ENCODE measurements at places on chromosomes 5 and 9. TPM values are rescaled to one million over a fixed set of nuclear protein-coding genes. Genes with fewer than 3 reads are reported as not detected.
A peak's percentile ranks its signal among the peaks of the same experiment; 100 is the strongest.

GRCh38 chr5:149434162-149435014 lies 55.3 kb upstream of the IL17B start:
- DNase-seq: peak; percentile 21

DNA sequence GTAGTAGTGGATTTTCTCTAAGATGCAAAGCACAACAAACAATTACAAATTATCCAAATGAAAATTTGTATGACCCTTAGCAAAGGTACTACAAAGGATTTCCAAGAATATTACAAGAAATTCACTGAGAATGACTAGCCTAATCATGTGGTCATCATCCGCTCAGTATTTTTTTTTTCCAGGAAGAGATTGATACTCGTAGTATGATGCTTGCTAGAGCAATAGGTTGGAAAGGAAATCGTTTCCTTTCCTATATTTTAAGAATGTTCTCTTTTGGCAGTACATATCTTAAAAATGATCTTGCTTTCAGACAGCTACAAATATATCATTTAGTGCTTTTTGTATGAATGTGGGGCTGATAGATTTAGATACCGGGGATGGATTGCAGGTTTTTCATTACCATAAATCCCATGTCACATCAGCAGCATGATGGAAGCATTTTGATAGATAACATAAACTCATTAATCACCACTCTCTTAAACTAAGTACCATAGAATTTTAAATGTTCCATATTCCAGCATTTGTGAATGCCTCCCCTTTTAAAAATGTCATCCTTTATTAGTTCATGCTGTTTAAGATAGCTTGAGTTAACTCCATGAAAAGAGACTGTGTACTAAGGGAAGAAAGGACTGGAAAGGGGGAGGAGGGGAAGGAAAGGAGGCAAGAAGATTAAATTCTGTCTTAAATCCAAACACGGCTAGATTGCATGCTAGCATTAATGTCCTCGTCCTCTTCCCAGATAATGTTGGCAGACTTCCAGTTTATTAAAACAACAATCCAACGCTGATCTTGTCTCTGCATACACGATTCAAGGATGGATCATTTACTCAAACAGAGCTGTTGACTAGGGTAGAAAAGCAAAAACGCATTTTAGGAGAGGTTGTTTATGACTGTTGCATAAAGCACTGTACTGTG lies 311.7 kb upstream of the ZNF608 start:
- no peak for DNase-seq

GRCh38 chr5:172837640-172838039 lies 3.6 kb downstream of the ERGIC1 start:
- DNase-seq: peak; percentile 22

DNA sequence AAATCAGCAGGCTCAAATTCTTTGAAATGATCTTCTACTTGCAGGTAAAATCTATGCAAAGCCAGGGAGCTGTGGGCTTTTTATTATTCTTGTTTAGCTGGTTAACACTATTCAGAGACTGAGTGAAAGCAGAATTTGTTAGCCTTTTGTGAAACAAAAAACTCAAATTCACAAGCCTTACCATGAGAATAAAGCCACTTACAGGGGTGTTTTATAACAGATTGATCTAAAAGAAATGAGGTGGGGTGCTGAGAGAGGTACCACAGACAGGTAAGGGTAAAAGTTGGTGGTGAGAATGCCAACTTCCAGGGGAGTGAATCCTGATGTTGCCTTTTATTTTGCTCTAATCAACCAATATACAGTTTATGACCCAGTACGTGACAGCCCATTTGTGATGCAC lies 1585.6 kb downstream of the EFNA5 start:
- no peak for DNase-seq

DNA sequence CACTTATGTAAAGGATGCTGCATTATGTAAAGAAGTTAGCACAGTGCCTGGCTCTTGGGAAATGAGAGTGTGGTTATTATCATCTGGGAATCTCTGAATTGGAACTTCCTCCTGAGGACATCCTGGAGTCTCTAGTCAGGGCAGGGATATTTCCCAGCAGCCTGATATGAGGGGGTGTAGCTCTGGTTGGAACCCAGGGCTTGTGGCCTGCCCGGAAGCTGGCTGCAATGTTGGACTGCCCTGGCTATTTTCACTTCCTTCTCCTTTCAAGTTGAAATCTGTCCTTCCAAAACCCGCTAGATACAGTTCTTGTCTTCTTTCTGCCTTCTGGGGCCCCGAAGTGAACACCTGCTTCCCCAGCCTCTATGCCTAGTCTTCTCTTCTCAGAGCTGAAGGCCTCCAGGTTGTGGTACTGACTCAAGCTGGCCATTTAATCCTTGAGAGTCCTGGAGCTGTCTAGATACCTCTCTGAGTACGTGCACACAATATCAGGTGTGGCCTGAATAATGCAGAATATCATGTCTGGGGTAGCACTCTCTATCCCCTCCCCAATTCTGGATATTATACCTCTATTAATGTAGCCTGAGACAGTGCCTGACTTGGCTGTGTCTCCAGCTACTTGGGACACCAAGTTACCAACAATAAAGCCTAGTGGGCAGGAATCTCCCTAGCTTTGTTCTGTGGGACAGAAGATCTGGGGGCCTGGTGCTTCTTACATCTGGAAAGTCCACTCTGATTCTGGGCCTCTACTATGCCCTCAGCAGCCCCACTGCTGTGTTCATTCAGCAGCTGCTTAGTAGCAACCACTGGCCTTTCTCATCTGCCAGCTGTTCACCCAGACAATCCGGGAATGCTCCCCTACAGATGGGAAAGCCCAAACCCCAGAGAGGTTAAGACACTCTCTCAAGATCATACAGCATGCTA lies 45.0 kb downstream of the SLC6A7 start:
- no peak for DNase-seq

Gene SIMC1
- 33.3 TPM for total RNA-seq

DNA sequence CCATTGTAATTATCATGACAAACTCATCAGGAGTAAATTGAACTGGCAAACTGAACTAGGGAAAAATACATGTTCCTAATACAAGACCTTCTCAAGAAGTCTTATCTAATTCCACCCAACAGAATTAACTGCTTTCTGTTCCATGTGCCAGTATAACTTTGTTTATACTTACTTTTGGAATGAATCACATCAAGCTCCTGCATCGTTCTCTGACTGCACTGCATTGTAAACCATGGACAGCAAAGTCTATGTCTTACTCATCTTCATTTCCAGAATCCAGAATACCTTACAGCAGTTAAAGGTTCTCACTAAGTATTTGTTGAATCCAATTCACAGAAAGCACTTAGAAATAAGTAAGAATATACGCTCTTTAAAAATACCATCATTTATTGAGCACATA lies 102.8 kb downstream of the PLK2 start:
- no peak for DNase-seq

- DNase-seq: no peak
Observed at GRCh38 chr5:78720997-78721396, 72.4 kb upstream of the LHFPL2 start.

DNA sequence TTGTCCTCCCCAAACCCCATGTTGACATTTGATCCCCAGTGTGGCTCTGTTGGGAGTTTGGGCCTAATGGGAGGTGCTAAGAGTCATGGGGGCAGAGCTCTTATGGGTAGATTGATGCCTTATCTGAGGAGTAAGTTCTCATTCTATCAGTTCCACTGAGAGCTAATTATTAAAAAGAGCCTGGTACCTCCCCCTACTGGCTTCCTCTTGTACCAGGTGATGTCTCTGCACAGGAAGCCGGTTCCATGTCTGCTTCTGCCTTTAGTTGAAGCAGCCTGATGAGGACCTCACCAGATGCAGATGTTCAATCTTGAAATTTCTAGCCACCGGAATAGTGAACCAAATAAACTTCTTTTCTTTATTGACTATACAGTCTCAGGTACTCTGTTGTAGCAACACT lies 10.8 kb downstream of the GABRB2 start:
- no peak for DNase-seq

DNA sequence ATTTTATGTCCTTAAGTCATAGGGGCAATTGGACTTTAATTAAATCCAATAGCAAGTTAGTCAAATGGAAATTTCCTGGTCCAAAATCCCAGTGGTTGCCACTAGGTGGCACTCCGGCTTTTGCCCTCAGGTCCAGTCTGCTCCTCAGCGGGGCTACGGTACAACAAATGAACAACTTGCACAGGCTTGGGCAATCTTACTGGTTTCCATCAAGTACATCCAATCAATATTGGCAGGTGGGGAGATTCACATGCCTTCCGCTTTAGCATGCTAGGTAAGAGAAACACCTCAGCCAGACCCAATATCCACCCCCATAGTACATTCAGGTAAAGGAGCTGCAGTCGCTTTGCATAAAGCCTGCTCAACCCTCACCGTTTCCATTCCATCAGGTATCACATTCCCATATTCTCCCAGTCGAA lies 6.3 kb upstream of the MXD3 start:
- peak; percentile 61 for DNase-seq

- DNase-seq: no peak
Observed at GRCh38 chr5:95304711-95305110, 19.8 kb upstream of the MCTP1 start.

DNA sequence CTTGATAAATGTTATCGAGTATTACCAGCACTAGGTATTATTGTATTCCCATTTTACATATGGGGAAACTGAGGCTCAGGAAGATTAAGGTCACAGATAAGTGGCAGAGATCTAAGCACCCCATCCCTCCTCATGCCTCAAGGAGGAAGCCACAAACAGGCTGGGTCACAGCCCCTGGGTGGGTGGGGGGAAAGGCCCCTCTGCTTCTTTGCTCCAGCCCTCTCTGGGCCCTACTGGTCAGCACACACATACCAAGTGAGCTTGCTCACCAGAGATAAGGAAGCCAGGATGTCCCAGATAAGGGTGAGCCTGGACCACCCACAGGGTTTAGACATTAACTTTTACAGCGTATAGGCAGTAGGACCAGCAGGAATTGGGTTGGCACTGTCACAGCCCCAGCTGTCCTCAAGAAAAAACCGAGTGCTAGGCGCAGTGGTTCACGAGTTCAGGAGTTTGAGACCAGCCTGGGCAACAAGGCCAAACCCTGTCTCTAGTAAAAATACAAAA lies 45.3 kb downstream of the STK10 start:
- DNase-seq: no peak

DNA sequence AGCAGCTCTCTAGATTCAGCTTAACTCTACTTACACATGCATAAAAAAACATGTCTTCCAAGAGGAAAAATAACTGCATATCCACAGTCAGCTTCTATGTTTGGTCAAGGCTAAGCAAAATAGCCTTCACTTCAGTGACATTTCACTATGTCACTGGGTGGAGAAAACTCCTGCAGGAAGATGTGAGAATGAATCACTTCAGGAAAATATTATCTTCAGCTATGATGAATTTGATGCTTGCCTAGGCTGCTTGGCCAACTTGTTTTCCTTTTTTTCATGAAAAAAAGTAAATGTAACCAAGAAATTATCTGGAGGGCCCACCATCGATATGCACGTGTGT lies 143.0 kb upstream of the ZNF608 start:
- DNase-seq: no peak

DNA sequence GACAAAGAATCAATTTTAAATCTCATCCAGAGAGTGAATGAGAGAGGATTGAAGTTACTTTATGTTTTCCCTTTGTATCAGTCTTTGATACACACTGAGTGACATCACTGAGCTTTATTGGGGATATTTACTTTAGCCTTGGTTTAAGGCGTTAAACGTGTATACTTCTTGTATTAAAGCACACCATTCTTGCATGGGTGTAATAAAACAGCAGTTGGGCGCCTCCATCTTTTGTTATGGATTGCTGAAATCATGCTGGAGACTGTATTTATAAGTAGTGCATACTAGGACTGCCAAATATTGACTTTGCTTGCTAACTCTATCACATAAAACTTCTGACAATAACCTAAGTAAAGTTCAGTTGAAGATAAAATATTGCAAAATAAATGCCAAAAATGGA lies 1755.8 kb upstream of the WWC1 start:
- DNase-seq: no peak

DNA sequence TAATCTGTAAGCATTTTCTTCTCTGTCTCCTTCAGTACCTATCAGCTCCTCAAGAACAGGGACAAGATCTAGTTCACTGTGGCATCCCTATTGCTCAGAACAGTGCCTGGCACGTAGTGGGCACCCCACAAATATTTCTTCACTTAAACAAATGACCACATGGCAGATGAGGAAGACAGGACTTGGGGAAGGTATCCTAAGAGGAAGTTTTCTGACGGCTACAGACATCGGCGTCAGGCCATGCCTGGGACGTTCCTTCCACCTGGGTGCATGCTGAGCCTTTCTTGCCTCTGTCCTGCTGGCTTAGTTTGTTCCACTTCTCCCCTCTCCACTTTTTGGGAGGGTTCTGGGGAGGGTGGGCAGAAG lies 60.2 kb downstream of the NEURL1B start:
- no peak for DNase-seq

DNA sequence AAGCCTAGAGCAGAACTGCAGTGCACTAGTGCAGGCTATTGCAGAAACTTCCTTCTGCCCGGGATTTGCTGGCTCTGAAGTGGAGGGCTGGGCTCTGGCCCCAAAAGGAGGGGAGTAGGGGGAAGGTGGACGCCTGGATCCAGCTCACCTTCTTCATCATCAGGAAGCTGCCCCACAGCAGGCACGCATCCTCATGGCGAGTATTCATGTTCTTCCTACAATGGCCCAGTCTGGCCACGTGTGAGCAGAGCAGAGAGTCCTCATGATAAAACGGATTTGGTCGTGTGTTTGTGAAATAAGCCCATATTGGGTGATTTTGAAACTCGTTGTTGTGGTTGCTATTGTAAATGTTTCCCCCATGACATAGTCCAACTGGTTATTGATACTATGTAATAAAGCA lies 8.2 kb upstream of the GLIPR2 start:
- DNase-seq: no peak

Gene IFNB1
- not detected for total RNA-seq

GRCh38 chr5:142973932-142974331 lies 203.8 kb downstream of the ARHGAP26 start:
- DNase-seq: no peak

DNA sequence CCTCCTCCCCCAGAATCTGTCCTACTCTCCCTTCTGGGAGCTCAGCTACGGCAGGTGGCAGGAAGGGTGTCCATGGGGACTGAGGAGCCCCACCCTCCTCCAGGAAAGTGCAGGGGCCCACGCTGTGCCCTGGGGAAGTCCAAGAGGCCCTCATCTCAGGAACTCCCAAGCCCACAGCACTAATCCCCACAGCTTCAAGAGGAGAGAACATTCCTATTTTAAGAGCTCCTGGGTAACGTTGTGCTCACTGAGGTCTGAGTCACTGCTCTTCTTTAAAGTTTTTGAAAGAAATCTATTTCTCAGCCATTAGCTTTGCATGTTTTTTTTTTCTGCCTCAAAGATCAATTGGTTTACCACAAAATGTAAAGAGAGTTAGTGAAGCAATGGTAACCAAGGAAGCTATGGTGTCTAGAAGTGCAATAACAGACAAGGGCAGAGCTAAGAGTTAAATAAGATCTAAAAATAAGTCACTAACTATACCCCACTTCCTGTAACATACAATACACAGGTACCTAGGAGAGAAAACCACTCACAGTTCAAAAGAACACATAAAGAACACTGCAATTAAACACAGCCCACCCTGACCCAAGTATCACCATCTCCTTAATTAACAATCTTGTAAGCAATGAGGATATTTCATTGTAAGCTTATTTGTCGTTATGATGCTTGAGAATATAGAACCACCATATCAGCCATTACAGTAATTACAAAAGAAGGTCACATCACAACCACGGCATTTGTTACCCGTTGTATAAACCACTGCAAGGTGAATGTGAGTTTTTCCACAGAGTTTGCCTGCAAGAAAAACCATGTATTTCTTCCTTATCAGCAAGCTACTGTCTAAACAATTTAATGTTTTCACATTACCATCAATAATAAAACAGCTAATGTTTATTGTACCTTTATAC lies 382.3 kb upstream of the SLC30A5 start:
- peak; percentile 10 for DNase-seq

Gene SPATA31D4
- not detected for total RNA-seq

GRCh38 chr5:59538750-59539121 lies 354.8 kb downstream of the PDE4D start:
- no peak for DNase-seq

All from activated T-helper 2 cell treated with anti-CD3 and anti-CD28 coated beads, Interferon-gamma antibody, Interleukin-2, Interleukin-4, amounts not matched to agents 10 μg/mL and 5 μg/mL and 100 μg/mL, durations not matched to agents 14 hours and 24 hours and 36 hours (primary cell).